Dorsolateral prefrontal cortex (tissue), 122 donors: ENCODE measurements at places on chromosomes 6 and 20. TPM values are rescaled to one million over a fixed set of nuclear protein-coding genes. Genes with fewer than 3 reads are reported as not detected.

- no peak for DNase-seq
These were observed 144.0 kb downstream of the PDE7B start for GRCh38 chr6:135995545-135995898.

- no peak for DNase-seq
These were observed 38.2 kb downstream of the REV3L start for GRCh38 chr6:111444794-111445193.

DNA sequence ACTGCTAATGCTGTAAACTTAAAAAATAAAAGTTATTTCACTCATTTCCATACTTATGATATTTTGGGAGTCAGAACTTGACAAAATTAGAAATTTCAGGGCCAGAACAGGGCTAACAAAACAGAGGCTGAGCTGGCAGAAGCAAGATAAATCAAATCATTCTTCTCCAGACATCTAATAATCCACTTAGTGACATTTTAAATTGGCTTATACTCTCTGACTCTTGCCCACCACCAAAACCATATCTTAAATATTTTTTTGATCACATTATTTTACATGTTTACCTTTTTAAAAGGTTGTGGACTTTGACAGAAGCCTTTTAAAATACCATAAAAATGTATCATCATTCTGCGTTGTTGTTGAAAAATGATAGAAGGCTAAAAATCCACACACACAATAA, 116.5 kb downstream of the LMBRD1 start:
- no peak for DNase-seq

GRCh38 chr6:52616059-52616690, 39.3 kb upstream of the TRAM2 start:
- DNase-seq: no peak

EMILIN3 gene
- 5.2 TPM for total RNA-seq

DNA sequence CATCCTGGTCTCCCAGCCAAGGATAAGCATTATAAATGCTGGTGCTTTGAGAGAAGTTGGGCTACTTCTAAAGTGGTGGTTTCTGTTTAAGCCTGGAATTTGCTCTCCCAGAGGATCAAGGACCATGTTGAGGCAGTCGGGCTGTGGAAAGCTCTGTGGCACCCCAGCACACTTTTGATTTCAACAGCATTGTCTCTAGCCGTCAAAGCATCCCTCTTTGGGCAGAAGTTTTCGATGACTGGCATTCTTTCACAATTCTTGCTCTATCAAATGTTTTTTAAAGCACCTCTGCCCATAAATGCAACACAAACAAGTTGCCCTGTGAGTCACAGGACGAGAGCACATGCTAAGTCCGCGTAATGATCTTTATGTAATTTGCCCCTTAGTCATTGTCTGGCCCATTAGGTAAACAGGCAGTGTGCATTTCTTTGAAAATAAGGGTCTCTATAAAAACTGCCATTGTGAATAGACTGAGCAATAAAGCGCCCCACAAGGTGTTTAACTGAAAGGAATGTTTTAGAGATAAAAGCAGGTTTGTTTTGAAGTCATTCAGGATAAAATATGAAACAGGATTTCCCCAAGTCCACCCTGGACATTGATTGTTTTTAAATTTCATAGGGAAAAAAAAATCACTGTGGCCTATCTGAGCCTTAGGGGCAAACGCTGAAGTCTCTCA, 44.7 kb upstream of the FOXQ1 start:
- DNase-seq: no peak

- no peak for DNase-seq
These were observed 65.1 kb downstream of the DLGAP4 start for GRCh38 chr20:36370991-36371790.

CARMIL1 gene
- total RNA-seq: 38.5 TPM

DNA sequence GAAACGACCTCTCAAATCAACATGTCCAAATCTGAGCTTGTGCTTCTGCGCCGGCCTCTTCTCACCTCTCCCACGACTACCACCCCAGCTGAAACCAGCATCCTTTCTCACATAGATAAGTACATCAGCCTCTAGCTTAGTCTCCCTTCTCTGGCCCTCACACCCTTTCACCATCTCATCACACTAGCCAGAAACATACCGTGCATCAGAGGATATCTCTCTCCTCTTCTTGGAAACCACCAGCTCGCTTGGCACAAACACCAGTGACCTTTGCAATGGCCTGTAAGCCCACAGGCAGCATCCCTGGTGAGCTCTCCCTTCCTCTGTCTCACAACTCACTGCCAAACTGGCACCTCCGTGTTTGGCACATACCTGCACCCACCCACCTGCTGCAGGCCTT, 291.8 kb downstream of the EYA4 start:
- no peak for DNase-seq

DNA sequence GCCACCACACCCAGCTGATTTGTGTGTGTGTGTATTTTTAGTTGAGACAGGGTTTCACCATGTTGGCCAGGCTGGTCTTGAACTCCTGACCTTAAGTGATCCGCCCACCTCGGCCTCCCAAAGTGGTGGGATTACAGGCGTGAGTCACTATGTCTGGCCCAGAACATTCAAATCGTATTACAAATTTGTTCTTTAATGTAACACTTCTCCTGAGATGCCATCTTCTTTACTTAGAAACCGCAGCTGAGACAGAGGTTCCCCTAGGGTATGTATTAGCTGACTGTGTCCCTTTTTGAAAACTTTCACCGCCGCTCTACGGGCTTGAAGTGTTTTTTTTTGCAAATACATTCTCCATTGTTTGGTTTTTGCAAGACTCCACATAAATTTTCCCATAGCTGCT, 62.6 kb downstream of the TOX2 start:
- DNase-seq: no peak

- no peak for DNase-seq
These were observed 81.6 kb downstream of the FOXA2 start for GRCh38 chr20:22502731-22503191.

MROH8 gene
- total RNA-seq: 11.5 TPM

DNA sequence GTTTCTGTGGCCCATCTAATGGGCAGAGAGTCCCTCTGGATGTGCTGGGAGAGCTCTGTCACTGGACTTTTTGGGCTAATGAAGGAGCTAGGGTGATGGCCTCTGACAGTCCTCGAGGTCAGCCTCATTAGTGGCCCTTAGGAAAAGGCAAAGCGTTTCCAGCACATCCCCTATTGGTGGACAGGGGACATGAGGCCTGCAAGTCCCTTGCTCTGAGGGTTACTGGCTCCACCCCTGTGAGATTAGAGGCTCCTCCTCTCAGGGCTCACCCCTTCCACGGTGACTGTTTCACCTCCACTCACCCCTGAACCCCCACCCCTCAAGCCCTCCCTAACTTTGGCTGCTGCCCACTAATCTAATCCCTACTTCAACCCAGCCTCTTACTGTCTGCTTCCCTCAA, 12.8 kb upstream of the FANCE start:
- DNase-seq: no peak

DNA sequence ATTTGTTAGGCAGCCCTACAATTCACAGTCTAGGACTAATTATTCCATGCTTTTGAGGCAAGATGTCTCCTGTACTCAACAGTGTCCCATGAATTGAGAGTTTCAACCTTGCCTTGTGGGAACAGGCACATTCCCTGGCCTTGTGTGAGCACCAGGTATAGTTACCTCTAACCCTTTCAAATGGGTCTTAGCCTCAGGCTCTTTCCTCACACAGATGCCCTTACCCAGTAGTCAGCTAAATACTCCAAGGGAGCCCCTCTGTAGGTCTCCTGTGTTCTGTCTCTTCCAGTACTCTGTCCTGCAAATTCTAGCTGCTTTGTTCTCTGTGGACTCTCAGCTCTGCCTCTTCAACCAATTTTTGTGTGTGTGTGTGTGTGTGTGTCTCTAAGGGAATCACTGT, 135.3 kb downstream of the ZFAND3 start:
- DNase-seq: no peak

MAP7 gene
- total RNA-seq: 89.6 TPM

DNA sequence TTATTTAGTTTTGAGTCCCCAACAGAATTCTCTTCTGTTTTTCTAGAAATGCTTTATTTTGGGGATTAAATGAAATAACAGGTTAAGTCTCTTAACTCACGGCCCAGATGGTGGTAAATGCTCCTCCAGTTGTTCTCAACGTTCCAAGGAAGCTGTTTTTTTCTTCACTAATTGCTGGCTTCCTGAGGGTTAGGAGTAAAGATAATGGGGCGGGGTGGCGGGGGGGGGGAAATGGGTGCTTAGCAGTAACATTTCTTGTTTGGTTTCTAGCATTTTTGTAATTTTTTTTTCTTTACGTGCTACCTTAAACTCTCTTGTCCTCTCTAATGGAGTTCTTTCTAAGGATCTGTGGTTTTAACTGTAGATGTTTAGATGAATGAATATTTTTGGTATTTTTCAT, 2.2 kb downstream of the SRSF3 start:
- DNase-seq: no peak

- no peak for DNase-seq
These were observed 76.3 kb downstream of the BTBD3 start for GRCh38 chr20:11993886-11994461.

DNA sequence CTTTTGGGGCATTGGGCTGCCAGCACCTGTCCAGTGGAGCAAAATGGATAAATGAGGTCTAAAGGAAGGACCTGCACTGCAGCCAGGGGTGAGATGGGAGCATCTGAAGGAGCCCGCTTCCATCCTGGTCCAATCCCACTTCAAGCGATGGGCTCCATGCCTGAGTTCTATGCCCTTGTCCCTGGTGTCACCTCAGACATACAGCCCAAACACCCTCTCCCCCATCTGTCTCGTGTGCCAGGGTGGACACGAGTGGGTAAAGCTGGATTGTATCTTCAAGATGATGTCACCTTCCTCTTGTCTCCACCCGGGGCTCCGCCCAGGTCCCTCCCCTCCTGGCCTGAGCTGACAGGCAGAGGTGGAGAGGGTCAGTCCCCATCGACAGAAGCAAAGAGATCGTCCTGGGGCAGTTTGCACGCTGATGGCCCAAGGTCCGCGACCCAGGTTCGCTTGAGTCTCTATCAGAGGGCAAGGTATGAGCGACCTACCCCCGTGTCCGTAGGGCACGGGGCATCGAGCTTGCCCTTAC, 544 bp downstream of the SMIM29 start:
- DNase-seq: no peak

ALDH5A1 gene
- total RNA-seq: 53.2 TPM

EFCAB8 gene
- total RNA-seq: 1.7 TPM

WRNIP1 gene
- 44.5 TPM for total RNA-seq

RRAGD gene
- total RNA-seq: 54.8 TPM

DNA sequence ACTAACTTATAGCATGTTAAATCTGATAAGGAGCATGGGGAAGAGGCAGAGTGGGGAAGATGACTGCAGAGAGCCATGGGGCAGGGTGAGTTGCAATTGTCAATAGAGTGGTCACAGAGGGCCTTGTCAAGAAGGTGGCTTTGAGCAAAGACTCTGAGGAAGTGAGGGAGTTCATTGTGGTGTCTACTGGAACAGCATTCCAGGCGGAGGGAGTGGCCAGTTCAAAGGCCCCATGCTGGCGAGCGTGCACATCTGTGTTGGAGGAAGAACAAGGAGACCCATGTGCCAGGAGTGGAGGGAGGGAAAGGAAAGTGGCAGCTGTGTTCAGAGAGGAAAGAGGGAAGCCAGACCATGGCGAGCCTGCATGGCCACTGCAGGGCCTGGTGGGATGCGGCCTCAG, 15.8 kb upstream of the GPR6 start:
- DNase-seq: no peak

- DNase-seq: no peak
These were observed 599.1 kb downstream of the MEI4 start for GRCh38 chr6:78251931-78252330.

- DNase-seq: no peak
These were observed 16.6 kb downstream of the B4GALT5 start for GRCh38 chr20:49697071-49697470.

- DNase-seq: no peak
These were observed 198.3 kb downstream of the PLCB1 start for GRCh38 chr20:8330319-8330784.

- no peak for DNase-seq
These were observed 9.4 kb downstream of the SNX5 start for GRCh38 chr20:17959257-17959627.

DNA sequence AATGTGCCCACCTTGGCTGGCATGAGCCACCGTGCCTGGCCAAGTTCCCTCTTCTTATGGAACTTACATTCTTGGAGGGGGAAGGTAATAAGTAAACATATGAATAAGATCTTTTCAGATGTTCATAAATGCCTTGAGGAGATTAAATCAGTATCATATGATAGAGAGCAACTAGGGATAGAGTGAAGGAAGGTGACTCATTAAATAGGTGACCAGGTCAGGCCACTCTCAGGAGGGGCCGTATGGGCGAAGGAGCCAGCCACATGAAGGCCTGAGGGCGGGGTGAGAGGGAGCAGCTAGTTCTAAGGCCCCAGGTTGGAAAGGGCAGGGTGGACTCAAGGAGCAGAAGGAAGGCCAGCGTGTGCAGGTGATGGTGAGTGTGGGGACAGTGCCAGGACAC, 91.1 kb downstream of the UST start:
- DNase-seq: no peak

DNA sequence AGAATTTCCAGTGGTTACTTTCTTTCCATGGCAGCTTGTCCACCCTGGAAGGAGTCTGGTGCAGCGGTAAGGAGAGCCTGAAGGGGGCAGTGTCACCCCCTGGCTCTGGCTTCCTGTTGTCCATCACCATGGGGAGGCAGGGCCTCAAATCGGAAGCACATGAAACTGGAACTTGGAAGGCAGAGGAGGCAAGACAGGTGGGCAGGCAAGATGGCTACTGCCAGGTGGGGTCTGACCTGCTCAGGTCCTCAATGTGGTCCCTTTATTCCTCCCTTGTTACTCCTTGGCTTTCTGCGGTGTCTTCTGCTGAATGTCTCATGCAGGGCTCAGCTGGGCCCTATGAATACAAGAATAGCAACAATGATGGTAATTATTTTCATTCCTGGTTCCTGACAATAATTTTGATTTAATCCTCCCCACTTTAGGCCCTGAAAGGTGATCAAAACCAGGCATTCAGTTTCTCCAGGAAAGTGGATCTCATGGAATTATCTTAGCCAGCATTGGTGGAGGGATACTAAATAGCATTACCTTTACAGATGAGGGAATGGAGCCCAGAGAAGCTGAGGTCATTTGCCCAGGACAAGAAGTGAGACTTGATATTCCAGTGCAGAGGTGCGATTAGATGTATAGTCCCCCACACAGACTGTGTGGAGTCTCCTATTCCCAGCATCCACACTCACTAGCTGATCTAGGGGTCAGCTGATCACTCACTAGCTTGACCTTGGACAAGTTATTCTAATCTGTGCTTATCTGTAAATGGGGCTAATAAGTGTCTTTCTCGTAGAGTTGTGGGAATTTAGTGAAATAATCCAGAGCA, 17.6 kb upstream of the SNAI1 start:
- no peak for DNase-seq

GSTA3 gene
- not detected for total RNA-seq

GRCh38 chr20:58174708-58175280, 53.7 kb downstream of the ANKRD60 start:
- DNase-seq: no peak

- no peak for DNase-seq
These were observed 4.5 kb downstream of the KIAA1755 start for GRCh38 chr20:38256021-38256420.

PRRT1 gene
- total RNA-seq: 57.9 TPM

CALHM4 gene
- total RNA-seq: not detected

COL10A1 gene
- 0.87 TPM for total RNA-seq

GRCh38 chr20:61178551-61179071, 73.5 kb upstream of the CDH4 start:
- no peak for DNase-seq

NOX3 gene
- total RNA-seq: not detected

CALHM5 gene
- total RNA-seq: 0.17 TPM
